ENCODE measurements at places on chromosomes 7 and 10.

GRCh38 chr7:81285142-81285871 lies 366.5 kb upstream of the SEMA3C start:
- no peak for DNase-seq

DNA sequence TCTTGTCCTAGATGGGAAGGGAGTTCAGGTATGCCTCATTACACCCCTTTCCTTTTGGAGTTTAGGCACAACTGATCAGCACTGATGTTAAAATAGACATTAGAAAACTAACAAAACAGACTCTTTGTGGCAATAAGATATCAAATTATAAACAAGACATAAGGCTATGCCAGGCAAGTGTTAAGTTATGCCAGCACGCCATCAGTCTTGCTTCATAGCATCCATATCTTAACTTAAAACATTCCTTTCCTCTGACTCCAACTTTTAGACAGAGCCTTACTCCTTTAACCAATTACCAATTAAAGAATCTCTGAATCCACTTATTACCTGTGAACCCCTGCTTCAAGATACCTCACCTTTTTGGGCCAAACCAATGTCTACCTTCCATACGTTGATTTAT lies 126.2 kb upstream of the ETV1 start:
- DNase-seq, result peak; percentile 8

DNA sequence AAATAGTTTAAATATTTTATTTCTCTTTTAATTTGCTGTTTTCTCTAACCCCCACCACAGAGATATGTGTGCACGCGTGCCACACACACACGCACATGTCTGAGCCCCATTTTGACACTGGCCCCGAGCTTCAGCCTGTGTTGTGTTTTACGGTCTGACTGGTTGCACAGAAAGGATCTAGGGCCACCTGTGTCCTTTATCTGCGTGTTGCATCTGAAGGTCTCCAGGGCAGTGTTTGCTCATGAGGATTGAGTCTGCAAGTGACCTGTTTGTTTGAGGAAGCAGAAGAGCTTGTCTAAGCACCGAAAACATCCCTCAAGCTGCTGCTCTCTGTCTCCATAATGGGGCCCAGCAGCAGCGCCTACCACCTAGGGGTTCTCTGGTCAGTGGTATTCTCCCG lies 266.4 kb upstream of the LYZL1 start:
- DNase-seq, result peak; percentile 38

- DNase-seq, result no peak
Observed at GRCh38 chr7:53520841-53521240, 485.4 kb downstream of the POM121L12 start.

DNA sequence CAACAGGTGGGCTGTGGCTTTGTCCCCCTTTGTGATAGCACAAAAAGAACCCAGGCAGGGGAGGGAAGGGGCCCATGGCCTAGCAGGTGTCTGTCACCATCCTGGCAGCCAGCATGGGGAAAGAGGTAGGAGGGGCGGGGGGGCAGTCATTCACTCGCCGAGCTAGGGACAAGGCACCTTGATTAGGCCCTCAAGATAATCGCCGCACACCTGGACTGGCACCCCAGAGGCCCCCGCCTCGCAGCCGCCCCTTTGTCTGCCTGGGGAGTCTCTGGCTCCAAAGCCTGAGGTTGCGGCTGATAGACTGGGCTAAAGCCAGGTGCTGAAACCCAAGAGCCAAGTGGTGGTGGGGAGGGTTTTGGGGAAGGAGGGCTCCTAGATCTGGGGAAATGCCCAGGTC lies 151.2 kb upstream of the PCBD1 start:
- no peak for DNase-seq

GRCh38 chr10:86023931-86024280 lies 342.7 kb downstream of the GRID1 start:
- DNase-seq, result no peak

- DNase-seq, result peak; percentile 84
Observed at GRCh38 chr7:54292171-54292925, 249.8 kb upstream of the VSTM2A start.

DNA sequence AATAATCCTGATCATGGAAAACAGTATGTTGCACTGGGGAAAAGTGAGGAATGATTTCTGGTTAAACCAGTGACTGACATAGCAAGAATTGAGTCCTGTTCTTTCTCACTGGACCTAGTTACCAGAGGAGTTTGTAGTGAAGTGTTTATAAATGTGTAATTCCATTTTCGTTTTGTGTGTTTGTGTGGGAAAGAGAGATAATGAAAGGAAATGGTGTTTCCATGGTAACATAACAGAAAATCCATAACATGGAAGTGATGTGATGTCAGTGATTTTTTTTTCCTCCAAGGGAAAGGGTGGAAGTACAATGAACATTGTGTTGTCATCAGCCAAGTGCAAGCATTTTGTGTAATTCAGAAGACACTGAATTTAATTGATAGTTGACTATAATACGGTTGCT lies 283.9 kb downstream of the PLXDC2 start:
- peak; percentile 46 for DNase-seq

- DNase-seq, result no peak
Observed at GRCh38 chr7:988426-988911, 5.5 kb downstream of the CYP2W1 start.

- DNase-seq, result no peak
Observed at GRCh38 chr10:69697006-69697405, 67.0 kb downstream of the FAM241B start.

DNA sequence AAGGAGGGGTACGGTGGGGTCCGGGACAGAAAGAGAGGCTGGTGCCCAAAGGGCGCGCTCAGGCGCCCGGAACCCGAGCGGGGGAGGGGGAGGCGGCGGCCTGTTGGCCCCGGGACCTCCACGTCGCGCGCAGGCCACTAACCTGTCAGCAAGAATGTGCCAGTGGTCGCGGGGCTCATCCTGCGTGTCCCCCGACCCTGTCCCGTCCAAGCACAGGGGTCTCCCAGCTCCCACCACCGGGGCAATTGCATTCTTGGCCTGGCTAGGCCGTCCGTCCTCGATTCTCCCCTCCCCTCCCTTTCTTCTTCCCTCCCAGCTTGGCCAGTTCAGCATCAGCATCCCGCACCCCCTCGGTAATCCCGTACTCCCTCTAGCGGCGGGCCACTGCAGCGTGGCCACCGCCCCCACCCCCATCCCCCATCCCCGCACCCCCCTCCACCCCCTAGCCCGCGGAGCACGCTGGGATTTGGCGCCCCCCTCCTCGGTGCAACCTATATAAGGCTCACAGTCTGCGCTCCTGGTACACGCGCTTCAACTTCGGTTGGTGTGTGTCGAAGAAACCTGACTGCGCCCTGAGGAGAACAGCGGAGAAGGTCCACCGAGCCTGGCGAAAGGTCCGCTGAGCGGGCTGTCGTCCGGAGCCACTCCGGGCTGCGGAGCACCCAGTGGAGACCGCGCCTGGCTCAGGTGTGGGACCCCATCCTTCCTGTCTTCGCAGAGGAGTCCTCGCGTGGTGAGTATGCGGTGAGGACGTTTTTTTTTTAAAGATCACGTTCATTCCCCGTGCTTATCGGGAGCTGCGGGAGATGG lies at the start of gene SGCE:
Gene SGCE (minus strand): TSS at position 286 of the 810 bp plus-strand sequence. CDS start 35 bp downstream, at position 251.
- peak; percentile 90 for DNase-seq

DNA sequence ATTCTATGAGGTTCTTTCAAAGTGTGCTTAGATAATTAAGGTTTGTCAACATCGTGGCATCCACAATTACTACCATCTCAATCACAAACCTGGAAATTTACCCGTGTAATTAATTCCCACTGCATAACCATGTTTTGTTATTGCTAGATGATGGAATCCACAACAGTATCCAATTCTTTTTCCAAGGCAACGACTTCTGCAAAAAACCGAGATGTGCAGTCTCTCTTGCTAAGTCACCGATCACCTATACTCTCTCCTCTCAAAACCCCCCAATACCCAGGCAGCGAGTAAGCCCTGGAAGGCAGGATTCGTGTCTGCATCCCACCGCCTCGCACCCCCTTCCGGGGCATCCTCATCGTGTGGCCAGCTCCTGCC lies 678 bp upstream of the EIF4H start:
- no peak for DNase-seq

- DNase-seq, result no peak
Observed at GRCh38 chr10:110260746-110261477, 43.8 kb downstream of the SMNDC1 start.

- DNase-seq, result no peak
Observed at GRCh38 chr10:88182601-88182930, 319.1 kb downstream of the PTEN start.

DNA sequence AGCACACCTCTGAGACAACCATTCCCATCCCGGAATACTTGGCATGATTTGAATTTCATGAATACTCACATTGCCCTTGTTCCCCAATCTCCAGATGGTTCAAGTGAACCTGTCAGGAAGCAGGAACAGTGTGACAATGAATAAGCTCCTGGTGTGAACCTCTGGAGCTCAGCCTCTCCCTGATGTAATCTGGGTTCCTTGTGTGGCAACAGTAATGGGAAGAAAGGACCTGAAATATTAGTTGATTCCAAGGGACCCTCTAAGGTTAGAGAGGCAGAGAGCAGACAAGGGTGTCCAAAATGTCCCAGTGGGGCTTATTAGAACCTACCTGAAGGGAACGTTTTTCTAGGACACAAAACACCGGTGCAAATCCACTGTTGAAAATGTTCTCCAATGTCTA lies 8.5 kb downstream of the OR2A7 start:
- peak; percentile 96 for DNase-seq

DNA sequence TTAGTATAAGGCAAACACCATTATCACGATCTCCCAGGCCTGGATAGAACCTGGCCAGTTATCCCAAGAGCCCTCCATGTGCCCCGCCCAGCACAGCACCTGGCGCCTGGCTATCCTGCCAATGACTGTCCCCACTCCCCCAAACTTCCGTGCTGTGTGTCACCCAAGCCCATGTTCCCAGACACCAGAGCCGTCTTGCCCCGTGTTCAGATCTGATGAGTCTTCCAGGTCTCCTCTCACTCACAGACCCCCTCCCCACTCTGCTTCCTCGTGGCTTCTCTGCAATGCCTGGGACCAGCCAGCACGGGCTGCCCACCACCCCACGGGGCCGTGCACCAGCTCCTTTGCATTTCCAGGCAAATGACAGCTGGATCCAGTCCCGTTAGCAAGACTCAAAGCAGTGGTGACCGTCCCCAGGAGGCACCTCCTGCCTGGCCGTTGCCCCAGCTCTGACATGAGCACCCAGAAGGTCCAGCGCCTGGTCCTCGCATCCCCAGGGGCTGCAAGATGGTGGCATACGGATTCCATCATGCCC lies 43.8 kb upstream of the INPP5A start:
- no peak for DNase-seq

DNA sequence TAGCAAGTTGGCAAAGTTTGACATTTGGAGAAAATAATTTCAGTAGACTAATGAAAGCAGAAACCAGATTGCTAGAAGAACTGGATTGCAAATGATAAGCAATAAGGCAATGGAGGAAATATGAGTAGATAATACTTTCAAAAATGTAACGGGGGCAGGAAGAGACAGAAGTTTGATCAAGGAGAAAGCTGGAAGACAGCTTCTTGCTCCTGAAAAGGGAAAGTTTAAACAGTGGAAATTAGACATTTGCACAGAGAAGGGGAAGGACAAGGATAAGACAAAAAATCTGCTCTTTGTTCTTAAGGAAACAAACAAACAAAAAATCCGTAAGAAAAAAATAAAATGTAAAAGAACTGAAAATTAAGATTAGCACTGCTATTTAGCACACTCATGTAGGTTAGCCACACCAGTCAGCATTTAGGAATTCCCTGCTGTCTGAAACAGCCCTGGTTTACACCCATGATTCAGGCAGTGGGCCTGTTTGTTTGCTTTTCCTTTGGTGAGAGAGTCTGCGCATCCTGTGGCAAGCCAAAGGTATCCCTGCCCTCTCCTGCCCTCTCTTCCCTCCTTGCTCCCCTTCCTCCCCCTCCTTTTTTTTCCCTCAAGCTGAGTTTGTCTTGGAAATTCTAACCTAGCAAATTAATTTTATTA lies 104.3 kb upstream of the CAV2 start:
- peak; percentile 86 for DNase-seq

GRCh38 chr10:35327790-35328403 lies 8.4 kb upstream of the CCNY start:
- no peak for DNase-seq

GRCh38 chr10:44567471-44567870 lies 182.6 kb upstream of the CXCL12 start:
- DNase-seq, result no peak

GRCh38 chr10:132392811-132393694 lies 3.9 kb upstream of the PWWP2B start:
- no peak for DNase-seq

GRCh38 chr7:50196719-50197118 lies 103.7 kb upstream of the ZPBP start:
- DNase-seq, result no peak

DNA sequence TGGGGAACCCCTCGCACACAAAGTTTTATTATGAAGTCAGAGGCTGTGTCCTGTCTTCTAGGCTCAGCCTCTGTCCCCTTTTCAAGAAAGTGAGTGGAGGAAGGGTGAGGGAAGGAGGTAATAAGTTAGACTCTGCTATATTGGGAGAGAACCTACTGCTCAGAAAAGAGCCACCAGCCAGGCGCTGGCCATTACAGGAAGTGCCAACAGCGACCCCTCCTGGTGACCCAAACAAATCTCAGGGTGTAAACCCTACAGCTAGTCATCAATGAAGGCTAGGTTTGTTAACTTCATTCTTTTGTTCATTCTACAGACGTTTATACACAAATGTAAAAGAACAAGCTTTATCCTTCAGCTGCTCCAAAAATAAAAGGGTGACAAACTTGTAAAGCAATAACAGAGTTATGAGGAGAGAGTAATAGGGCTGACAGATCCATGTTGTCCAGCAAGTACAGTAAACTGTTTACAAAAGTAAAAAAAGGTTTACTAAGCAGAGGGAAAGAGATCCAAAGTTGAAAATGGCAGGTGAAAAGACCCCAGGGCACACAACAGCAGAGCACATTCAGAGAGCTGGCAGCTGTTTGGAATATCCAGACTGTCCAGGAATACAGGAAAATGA lies 82.7 kb downstream of the FAM204A start:
- DNase-seq, result peak; percentile 70

- DNase-seq, result no peak
Observed at GRCh38 chr10:29120216-29120615, 168.7 kb upstream of the LYZL1 start.

DNA sequence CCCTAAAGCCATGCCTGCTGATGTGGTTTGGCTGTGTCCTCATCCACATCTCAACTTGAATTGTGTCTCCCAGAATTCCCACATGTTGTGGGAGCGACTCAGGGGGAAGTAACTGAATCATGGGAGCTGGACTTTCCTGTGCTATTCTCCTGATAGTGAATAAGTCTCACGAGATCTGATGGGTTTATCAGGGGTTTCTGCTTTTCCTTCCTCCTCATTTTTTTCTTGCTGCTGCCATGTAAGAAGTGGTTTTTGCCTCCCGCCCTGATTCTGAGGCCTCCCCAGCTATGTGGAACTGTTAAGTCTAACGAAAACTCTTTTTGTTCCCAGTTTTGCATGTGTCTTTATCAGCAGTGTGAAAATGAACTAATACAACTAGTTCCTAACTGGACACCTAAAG lies 11.8 kb downstream of the MACROH2A2 start:
- DNase-seq, result no peak

- no peak for DNase-seq
Observed at GRCh38 chr10:5608608-5609220, 57.7 kb downstream of the ASB13 start.

GRCh38 chr10:50279489-50279888 lies 28.2 kb upstream of the ASAH2 start:
- peak; percentile 55 for DNase-seq

GRCh38 chr7:14858866-14859265 lies 43.7 kb downstream of the DGKB start:
- no peak for DNase-seq

GRCh38 chr7:26291699-26292538 lies at the start of gene SNX10:
TSS of gene SNX10 (plus strand) at chr7:26291862. CDS start at chr7:26346443, 54,581 bp downstream.
- peak; percentile 78 for DNase-seq

GRCh38 chr10:48526846-48527505 lies 77.9 kb downstream of the ARHGAP22 start:
- DNase-seq, result no peak

All from mesendoderm (in vitro differentiated cells).